ENCODE measurements at places on chromosomes 16 and 17.
A peak's percentile ranks its signal among the peaks of the same experiment; 100 is the strongest.

DNA sequence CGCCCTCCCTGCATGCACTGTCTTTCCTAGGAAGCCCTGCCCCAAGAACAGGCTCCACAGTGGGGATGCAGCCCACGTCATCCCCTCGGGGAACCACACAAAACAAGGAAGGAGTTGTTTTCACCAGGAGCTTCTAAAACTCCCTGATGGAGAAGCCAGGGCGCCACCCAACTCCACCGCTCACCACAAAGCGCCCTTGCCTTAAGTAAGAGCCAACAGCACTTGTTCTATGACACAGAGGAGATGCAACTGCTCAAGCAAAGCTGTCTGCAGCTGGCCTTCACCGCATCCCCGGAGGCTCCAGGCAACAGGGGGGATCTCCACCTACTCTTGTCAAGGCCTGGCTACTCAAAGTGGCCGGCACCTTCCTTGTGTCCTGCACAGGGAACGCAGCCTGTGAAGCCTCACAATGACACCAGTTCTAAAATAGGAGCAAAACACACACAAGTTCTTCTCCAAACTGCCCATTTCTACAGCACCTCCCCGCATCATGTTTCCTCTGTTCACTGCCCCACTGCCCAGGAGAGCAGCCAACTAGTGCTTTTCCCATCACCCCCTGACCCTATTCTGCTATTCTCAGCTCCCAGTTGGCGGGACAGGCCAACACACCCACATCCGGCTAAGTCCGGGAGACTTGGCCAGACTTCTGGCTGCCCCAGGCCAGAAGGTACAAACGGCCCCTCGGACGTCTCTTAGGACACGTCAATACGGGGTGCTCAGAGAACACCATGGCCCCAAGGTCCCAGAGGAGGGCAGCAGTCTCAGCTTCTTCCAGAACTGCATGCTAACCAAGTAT, 24.2 kb downstream of the MPG start:
- DNase-seq = no peak

- DNase-seq = no peak
Measured at GRCh38 chr17:80921159-80921558, 70.5 kb upstream of the CHMP6 start.

DNA sequence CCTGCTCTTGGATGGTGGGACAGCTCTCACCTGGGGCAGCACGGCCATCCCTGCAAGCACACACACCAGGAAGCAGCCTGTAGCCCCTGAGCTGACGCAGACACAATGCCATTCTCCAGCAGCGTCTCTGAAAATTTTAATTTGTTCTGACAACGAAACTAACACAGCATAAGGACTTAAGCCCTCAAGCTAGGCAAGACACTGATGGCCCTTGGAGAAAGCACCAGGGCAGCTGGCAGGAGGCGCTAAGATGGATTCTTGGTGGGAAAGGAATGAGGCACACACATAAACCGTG, 2.7 kb upstream of the LIMD2 start:
- DNase-seq = no peak

- DNase-seq = peak; percentile 45
Measured at GRCh38 chr16:80806927-80807340, 2.5 kb upstream of the CDYL2 start.

DNA sequence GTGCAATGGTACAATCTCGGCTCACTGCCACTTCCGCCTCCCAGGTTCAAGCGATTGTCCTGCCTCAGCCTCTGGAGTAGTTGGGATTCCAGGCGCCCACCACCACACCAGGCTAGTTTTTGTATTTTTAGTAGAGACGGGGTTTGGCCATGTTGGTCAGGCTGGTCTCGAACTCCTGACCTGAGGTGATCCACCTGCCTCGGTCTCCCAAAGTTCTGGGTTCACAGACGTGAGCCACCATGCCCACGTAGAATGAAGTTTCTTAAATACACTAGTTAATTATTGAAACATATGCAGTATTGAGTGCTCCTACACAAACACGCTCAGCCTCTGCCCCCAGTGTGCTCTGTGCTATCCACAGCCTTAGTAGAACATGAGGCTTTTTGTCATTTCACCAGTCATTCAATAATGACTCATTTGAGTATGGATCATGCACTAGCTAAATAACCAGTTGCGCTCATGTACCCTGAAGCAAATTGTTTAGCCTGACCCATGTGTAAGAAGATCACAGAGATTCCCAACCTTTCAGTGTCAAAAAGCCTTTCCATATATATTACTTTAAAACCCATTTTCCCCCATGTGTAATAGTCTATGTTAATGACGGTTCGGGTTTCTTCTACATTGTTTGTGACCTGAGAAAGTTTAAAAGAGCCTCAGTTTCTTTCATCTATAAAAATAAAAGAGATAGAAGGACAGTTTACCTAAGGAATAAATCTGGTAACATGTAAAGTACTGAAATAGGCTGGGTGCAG, 49.7 kb downstream of the TUBD1 start:
- peak; percentile 72 for DNase-seq

DNA sequence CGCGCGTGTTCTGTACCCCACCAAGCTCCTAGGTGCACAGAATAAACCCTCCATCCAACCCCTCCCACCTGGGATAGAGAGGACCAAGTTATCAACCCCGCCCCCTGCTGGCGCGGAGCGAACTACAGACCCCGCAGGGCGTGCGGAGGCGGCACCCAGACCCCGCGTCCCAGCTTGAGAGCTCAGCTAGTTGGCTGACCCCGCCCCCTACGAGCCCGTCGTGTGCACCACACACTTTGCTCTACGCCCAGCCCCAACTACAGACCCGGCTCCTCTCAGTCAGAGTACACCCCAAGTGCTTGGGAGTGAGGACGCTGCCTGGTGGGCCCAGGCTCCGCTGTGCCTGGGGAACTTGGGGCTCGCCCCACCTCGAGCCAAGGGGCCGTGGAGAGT, 1.5 kb downstream of the GRIN2A start:
- peak; percentile 22 for DNase-seq

- no peak for DNase-seq
Measured at GRCh38 chr16:25914357-25914962, 222.7 kb downstream of the HS3ST4 start.

DNA sequence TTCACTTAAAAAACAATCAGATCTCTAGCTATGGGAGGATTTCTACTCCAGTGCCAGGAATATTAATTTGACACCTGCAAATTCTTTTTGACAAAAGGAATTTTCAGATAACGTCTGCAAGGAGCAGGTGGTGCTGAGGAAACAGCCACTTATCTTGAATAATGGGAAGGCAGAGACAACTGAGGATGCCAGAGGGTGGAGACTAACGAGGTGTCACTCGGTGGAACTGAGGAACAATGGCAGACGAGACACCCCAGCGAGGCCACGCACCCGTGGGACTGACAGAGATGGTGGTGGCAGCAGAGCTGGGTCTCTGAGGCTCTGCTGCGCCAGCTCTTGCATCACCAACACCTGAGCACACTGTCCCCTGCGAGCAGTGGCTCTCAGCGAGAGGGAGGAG, 42.2 kb downstream of the VAC14 start:
- no peak for DNase-seq

GRCh38 chr16:26649381-26650045, 417.2 kb upstream of the C16orf82 start:
- DNase-seq = no peak

- no peak for DNase-seq
Measured at GRCh38 chr17:7034955-7035590, 742 bp upstream of the SLC16A13 start.

DNA sequence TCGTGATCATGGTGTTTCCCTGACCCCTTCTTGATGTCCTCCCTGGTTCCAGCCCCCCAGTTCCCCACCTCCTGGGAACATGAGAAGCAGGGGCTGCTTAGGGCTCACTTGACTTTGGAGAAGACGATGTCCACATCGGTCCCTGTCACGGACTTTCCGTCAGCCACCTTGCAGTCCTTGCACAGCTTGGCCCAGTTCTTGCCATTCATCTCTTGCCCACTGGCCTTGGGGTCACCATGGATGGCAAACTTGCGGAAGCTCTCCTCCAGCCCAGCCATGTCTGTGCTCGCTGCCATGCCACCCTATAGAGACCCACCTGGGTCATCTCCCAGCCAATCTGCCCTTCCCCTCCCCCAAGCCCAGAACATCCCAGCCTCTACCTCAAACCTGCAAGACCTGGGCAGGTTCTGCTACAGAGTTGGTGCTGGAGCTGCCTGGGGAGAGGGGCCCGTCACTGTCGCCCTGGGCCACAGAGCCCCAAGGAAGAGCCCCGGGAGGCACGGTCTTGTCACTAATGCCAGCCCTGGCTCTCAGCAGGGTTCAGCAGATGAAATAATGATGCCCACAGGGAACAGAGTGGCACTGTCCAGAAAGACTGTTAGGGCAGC, 2.4 kb downstream of the TPPP3 start:
- no peak for DNase-seq

- DNase-seq = no peak
Measured at GRCh38 chr17:32993977-32994376, 2.3 kb downstream of the SPACA3 start.

DNA sequence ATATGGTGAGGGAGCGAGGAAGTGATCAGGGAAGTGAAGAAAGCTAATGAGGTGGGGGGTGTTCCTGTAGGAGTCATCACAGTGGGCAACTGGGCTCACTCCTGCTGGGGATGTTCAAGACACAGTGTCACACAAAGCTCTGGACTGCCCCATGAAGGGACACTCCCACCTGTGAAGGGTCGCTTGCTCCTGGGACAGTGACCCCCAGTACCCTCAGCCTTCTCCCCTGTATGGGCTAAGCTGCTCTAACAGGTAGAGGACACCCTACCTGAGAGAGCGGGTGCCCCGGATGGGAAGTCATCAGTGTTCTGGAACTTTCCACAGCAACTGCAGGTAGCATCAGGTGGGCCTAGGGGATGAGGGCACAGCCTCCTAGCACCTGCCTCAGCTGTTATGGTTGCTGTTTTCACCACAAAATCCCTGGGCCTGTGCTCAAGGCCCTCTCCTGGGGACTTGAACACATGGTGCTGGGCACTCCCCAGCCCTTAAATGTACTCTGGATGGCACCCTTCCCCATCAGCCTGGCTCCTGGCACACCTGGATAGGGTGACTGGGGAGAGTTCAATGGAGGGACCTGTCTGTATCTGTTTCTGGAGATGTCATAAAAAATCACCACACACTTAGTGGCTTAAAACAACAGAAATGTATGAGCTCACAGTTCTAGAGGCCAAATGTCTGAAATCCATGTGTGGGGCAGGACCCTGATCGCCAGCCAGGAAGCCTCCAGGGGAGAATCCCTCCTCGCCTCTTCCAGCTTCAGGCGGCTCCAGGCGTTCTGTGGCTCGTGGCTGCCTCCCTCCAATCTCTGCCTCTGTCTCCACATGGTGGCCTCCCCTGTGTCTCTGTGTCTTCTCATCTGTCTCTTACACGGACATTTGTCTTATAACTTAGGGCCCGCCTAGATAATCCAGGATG, 104.0 kb upstream of the CDH5 start:
- no peak for DNase-seq

- DNase-seq = no peak
Measured at GRCh38 chr17:29107933-29108822, 65.2 kb downstream of the PIPOX start.

- no peak for DNase-seq
Measured at GRCh38 chr17:74491626-74492025, 25.2 kb downstream of the CD300A start.

DNA sequence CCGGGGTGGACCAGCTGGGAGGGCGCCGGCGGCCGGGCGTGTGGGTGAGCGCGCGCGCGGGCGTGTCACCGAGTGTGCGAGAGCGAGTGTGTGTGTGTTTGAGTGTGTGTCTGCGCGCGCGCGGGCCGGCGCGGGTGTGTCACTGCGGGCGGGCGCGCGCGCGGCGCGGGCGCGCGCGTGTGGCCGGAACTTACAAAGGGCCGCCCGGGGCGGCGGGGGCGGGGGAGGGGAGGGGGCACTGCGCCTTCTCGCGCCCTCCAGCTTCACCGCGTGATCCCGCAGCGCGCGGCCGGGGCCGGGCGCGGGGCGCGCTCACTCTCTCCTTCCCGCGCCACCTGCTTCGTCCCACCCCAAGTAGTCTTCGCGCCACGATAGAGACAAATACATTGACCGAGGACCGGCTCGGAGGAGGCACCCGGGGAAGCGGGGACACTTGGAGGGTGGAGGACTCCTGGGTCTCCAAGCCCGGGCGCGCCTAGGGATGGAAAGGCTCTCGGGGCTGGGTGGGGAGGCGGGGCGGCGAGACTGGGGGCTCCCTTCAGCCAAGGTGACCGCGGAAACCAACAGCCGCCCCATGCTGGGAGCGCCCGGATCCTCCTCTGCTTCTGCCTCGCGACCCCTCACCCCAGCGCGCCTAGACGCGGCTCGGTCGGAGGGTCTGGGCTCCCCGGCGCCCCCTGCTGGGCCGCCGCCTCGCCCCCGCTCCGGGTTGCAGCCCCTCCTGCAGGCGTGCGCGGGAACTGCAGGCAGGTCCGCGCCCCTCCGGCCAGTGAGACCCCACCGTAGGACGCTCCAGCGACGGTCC, at the start of gene SRCIN1:
SRCIN1 (minus strand) TSS at position 112 of the 805 bp plus-strand sequence. CDS start 247 bp downstream, outside the sequence.
- DNase-seq = peak; percentile 75

DNA sequence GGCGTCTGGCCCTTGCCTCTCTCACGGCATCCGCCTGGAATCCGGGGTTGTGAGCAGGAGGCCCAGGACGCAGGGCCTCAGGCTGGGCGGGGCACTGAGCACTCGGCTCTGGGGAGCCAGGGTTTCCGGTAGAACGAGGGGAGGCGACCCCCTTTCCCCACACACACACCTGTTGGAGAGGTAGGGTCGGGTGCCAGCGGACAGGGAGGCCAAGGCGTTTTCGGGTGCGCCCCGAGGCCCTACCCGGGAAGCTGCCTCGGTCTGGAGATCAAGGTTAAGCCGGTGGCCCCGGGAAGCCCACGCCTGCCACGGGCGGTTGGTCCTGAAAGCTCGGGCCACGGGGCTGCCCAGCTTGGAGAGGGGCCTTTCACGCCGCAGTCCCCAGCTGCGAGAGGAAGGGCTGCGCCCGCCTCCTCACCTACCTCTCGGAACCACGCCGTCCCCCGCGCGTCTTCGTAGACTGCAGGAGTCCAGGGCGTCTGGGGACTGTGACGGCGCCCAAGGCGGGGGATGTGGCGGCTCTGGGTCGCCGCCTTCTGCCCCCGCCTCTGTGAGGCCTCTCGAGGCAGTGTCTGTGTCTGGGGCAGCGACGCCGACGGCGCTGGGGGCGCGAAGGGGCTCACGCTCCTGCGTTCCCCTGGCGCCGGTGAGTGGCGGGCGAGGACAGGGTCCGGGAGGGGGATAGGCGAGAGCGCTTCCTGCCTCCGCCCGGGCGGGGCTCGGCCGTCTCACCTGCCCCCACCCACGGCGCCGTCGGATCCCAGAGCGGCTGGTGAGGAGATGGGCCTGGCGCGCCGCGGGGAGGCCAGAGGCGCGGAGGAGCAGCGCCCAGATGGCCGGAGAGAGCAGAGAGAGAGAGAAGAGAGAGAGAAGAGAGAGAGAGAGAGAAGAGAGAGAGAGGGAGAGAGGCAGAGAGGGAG, 20.3 kb upstream of the HOXB9 start:
- DNase-seq = no peak

- DNase-seq = no peak
Measured at GRCh38 chr16:57648125-57648524, 19.7 kb downstream of the ADGRG1 start.

- DNase-seq = no peak
Measured at GRCh38 chr16:19329932-19330331, 44.4 kb downstream of the CLEC19A start.

GRCh38 chr16:53061701-53062159, 6.9 kb downstream of the CHD9 start:
- DNase-seq = peak; percentile 23

GRCh38 chr16:51267681-51268080, 116.6 kb upstream of the SALL1 start:
- DNase-seq = no peak
